NB4 (cell line): ENCODE measurements at places on chromosomes 11 and 22.

GRCh38 chr11:80519596-80520506, 1079.0 kb upstream of the TENM4 start:
- DNase-seq = no peak

GRCh38 chr22:46286941-46287872, 9.5 kb upstream of the GTSE1 start:
- DNase-seq = peak; percentile 18

DNA sequence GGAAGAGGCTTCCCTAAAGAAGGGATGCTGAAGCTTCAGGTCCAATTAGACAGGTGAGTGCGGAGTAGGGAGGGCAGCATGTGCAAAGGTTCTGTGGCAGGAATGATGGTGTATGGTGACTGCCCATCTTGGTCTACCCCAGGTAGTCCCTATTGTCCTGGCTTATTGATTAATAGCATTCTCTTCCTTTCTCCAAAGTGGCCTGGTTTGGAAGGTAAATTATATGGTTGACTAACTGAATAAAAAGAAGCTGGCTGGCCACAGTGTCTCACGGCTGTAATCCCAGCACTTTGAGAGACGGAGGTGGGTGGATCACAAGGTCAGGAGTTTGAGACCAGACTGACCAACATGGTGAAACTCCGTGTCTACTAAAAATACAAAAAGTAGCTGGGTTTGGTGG, 230.5 kb downstream of the MIAT start:
- no peak for DNase-seq

DNA sequence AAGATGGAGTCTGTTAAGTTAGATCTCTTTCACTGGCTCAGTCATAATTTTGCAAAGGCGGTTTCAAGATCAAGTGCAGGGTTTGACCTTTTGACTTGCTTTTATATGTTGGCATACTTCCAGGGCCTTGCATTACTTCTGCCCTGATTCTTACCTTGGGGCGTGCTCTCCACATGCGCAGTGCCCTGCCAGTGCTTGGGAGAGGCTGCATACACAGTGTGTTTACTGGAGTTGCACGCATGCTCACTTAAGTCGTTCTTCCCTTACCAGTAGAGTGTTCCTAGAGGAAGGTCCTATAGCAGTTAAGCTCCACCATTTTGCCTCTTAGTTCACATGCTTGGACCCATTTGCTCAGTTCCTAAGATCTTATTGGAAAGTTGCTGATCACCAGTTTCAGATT, 21.0 kb upstream of the TMEM123 start:
- no peak for DNase-seq

DNA sequence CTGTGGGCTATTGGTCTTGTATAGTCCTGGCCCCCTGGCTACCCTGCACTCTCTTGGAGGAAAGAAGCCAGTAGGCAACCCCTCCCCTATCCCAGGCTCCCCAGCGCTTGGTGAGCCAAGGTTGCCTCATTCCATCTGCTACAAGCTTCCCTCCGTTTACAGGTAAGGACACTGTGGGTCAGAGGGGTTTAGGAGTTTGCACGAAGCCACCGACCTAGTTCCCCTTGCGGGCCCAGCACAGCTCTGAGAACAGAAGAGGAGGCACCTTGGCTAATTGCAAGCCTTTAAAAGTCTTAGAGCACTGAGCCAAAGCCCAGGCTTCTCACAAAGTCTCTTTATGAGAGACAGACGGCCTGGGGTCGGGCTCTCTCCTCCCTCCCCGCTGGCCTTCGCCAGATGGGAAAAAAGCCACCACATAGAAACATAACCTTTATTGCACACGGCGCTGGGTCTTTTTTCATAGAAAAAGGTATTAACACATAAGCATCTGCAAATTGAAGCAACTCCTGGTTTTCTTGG, 99.8 kb downstream of the CEP164 start:
- no peak for DNase-seq

- DNase-seq = peak; percentile 53
Measured at GRCh38 chr22:38104084-38104483, 6.4 kb downstream of the BAIAP2L2 start.

GRCh38 chr11:7949934-7950333, 8.4 kb upstream of the OR10A3 start:
- no peak for DNase-seq

- DNase-seq = no peak
Measured at GRCh38 chr11:61077936-61078335, 24.4 kb upstream of the CD5 start.
